ENCODE measurements at places on chromosomes 13 and 19.

DNA sequence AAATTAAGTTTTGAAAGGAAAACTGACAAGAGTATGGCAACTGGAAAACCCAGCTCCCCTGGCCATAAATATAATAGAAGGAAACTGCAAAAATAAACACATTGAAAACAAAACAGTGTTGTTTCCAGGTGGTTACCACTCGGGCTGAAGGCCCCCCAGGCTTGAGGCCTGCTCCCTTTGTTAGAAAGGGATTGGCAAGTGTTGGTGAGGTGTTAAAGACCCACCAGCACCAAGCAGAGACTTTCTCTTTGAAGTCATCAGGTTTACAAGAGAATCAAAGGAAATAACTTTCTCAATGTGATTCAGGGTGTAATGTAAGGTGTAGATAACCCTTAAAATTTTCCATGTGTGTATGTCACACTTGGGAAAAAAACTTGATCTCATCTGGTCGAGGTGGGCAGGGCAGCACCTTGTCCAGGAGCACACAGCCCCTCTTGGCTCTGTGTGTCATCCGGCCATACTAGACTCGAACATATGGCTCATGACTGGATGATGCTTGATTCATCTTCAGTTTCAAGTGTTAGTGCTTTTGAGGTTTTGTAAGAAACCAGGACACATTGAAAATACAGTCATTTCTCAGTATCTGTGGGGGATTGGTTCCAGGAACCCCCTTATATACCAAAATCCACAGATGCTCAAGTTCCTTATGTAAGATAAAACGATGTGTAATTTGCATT is 7.8 kb downstream of the ACTN4 start:
- no peak for DNase-seq

- DNase-seq: peak; percentile 75
Measured at GRCh38 chr19:4059891-4060620, 6.6 kb downstream of the ZBTB7A start.

GRCh38 chr19:31233295-31233800 is 115.9 kb downstream of the TSHZ3 start:
- DNase-seq: no peak

- no peak for DNase-seq
Measured at GRCh38 chr19:19461306-19461670, 54.1 kb downstream of the TSSK6 start.

DNA sequence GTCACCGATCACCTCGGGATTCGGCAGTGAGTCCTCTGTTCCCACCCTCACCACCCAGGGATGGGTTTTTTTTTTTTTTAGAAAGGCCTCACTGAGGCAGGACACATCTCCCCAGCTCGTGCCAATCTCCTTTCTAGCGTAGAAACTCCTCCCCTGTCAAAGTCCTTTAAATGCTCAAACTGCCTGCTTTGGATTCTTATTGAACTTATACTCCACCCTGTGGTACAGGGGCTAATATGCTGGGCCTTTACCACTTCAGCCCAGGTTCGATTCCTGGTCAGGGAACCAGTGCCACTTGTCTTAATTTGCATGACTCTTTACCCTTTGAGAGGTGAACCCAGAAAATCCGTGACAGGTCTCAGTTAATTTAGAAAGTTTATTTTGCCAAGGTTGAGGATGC is 8.3 kb upstream of the ZNF14 start:
- no peak for DNase-seq
